Activated gamma-delta T cell treated with Interleukin-2 at 50 U/mL for 16 hours (primary cell): ENCODE measurements at places on chromosomes 12 and 14.

GRCh38 chr12:76739896-76740295 lies 24.0 kb upstream of the ZDHHC17 start:
- no peak for DNase-seq

DNA sequence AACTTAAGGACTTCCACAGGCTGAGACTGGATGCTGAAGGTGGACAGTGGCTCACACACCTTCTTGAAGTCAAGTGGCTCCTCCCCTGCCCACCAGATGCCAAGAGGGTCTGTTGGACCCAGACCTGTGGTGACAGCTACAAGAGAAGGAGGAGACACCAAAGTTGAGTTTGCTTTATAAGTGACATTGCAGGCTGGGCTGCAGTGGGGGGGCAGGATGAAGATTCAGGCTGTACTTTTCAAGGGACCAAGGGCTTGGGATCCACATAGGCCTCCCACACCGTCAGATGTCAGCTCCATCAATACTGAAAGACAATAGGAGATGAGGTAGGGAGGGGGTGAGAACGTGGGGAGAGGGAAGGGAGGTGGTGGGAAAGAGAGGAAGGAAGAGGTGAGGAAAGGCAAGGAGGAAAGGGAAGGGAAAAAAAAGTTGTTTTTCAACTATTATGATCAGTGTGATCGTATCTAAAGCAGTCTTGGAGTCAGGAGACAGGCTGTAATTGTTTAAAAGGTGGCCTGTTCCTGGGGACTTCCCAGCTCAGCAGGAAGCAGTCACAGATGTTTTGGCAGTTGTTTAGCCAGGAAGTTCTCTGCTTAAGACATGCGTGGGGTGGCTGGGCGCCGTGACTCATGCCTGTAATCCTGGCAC lies 84.1 kb upstream of the RESF1 start:
- peak; percentile 50 for DNase-seq

DNA sequence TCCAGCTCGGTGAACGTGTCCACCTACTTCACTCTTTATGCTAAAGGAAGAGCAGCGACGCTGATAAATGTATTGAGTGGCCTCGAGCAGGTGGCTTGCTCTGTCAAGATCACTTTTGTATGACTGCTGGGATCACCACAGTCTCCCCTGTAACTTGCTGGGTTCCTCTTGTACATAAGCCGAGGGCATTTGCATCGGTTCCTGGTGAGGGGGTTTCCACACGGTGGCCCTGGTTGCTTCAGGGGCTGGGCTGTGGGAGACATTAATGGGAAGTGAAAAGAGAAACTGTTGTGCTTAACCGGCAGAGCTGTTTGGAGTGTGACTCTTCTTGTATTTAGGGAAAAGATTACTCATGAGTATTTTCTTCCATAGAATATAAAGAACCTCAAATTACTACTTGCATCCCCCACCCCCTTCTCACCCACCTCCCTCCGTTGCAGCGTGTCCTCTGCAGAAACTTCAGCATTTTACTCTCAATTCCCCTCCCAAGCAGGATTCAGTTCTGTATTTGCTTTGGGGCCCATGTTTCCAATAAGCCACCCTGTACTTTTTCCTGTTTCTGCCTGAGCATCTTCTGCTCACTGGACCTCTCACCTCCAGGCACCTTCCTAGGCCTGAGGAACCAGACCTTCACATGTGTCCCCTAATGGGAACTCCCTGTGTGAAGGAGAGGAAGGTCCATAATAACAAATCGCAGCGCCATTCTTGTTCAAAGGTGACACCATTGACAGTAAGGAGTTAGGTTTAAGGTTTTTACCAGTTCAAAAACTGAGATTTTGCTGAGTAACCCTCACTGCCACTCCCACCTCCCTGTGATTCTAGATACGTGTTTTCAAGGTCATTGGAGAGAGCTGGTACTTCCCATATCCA lies 187.0 kb downstream of the ETV6 start:
- no peak for DNase-seq

DNA sequence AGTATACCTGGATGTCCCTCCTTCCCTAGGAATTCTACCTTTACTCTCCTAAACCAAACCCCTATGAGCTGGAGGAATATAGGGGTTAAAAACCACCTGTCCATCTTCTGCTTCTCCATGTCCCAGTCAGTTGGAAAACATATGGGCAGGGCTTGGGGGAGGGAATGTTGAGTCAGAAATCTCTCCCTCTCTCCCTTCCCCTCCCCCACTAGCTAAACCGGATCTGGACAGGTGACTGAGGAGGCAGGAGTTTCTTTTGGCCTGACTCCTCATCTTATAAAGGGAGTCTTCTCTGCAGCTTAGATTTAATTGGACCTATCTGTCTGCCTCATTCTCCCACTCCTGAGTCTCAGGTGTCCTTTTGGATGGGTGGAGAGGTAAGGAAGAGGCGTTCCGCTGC lies 6.1 kb downstream of the ERBB3 start:
- DNase-seq: no peak

DNA sequence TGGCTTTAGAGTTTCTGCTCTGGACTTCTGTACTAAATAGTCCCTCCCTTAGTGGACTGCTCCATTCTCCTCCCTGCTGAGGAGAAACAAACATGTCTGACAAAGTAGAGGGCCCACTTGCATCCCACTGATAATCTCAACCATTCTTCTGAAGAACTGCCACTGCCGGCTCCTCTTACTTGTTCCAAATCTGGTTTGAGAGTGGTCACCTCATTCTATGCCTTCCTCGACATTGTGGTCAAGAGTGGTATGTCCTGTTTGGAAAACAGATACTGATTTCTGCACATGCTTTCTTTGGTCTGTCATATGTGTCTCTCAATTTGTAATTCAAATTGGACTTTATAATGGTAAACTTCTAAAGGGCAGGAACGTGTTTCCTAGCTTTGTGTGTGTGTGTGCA lies 36.3 kb upstream of the PLEKHA5 start:
- no peak for DNase-seq

DNA sequence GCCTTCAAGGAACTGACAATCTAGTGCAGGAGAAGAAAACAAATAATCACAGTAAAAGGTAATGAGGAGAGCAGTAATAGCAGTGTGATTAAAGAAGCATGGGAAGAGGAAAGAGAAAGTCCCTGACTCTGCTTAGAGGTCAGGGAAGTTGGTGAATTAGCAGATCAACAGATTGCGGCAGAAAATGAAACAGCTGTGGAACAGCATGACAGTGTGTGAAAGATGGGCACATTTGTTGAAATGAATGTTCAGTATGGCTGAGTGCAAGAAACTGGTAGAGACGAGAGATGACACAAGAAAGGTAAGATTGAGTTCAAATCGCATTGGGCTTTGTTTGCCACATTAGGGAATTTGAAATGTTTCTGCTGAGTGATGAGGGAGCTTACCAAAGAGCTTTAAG lies 63.7 kb upstream of the RASSF8 start:
- no peak for DNase-seq

DNA sequence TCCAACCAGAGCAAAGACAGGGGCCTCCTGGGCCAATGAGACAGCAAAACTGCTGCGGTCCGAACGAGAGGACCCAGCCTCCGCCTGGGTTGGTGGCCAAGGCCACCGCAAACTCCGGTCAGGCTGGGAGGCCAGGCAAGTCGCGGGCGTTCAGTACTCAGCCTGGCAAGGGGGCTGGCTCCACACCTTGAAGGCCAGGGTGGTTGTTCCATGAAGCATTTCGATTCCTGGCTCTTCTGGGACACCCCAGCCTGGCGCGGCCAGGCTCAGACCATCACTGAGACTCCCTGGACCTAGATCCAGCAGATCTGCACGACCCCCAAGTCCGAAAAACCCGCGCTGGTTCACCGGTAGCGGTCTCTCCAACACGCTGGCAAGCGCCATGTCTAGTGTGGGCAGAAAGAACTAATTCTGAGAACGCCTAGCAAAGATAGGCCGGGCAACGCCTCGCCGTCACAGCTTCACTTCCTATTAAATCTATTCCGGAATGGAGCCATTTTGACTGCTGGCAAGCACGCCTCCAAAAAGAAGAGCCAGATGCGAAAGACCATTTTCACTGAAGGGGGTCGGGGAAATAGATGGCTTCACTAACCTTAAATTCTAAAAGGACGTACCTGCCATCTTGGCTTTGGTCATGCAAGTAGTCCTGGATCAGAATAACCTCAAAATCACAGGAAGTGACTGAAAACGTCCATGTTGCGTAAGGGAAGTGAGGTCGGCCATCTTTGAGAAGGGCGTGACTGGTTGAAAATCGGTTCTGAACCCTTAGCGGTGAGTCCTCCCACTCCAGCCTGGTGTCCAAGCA lies at the start of gene PSMB5:
PSMB5 (minus strand) TSS at position 403 of the 805 bp plus-strand sequence; CDS start at position 384, 19 bp downstream.
- peak; percentile 86 for DNase-seq

DNA sequence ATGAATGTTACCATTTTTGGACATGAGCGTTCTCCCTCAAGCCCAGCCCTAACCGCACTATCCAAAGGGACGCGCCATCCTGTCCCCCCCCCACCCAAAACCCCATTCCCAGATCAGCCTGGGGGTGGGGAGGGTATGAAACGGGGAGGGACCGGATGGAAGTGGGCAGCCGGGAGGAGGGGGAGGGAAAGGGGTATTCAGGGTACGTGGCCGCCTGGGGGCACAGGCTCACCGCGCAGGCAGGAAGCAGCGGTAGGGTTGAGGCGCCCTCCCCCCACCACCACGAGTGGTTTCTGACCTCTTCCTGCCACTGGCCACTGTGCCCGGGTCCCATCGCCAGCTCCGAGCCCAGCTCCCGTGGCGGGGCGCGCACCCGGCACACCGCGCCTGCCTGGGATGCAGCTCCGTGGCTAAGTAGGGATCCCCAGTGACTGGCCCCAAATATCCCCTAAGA lies 1.4 kb downstream of the ACTN1 start:
- DNase-seq: peak; percentile 62

GRCh38 chr14:101934601-101935150 lies 29.7 kb upstream of the DYNC1H1 start:
- no peak for DNase-seq

DNA sequence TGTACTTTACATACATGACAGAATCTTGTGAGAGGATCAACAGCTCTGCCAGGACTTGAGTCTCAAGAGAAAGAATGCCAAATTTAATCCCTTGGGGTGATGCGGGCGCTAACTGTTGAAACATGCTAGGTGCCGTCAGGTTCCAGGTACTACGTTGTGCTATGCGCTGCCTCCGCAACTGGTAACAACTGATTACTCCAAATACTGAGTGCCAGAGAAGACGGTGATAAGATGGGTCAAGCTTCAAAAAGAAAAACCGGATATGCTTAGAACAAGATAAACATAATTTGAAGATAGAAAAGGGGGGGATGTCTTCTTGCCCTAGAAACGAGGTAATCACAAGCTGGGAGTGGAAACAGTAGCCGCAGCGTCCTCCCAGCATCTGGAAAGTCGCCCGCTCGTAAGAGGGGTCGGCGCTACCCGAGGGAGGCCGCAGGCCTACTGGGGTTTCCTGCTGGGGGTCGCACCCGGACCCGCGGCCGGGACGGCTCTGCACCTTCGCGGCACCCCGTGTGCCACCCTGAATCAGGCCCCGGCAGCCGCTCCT lies 678 bp downstream of the ZBTB25 start:
- no peak for DNase-seq

GRCh38 chr14:102316338-102316742 lies 3.2 kb upstream of the ZNF839 start:
- no peak for DNase-seq

DNA sequence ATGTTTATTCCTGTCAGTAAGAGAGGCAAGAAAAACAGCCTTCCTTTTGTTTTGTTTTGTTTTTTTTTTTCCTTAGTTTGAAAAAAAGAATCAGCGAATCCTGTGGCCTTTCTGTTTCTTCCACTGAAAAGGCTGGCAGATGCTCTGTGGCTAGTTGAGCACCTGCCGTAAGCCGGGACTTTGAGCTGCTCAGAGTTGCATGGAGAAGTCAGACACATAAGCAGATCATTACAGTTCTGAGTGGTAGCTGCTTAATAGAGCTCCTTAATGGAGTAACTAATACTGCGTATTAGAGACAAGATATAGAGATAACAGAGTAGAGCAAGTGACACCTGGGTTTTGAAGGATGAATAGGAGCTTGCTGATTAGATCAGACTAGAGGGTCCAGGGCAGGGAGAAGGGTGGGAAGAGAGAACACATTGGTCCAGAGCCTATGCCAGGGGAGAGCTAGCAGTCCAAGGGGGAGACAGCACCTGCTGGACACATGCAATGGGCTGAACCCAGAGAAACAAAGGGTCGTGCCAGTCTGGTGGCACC lies 129.4 kb downstream of the TSPAN9 start:
- no peak for DNase-seq

GRCh38 chr14:44798386-44799242 lies 163.1 kb downstream of the KLHL28 start:
- DNase-seq: no peak

GRCh38 chr14:61388173-61388975 lies 67.0 kb downstream of the PRKCH start:
- no peak for DNase-seq

DNA sequence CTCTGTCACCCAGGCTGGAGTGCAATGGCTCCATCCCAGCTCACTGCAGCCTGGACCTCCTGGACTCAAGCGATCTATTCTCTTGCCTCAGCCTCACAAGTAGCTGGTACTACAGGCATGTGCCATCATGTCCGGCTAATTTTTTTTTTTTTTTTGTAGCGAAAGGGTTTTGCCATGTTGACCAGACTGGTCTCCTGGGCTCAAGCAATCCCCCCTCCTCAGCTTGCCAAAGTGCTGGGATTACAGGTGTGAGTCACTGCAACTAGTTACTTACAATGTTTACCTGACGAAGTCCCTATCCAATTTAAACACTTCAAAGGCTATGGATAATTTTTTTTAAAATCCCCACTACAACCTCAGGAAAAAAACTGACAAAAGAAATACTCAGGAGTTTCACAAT lies 1.8 kb downstream of the KRR1 start:
- DNase-seq: no peak
